ENCODE measurements at places on chromosomes 1 and 21. TPM values are rescaled to one million over a fixed set of nuclear protein-coding genes. Genes with fewer than 3 reads are reported as not detected.

Gene TAF12
- 17.3 TPM for total RNA-seq

Gene CYP4Z1
- total RNA-seq: not detected

Gene ENAH
- total RNA-seq: not detected

Gene SNAPIN
- total RNA-seq: 29.8 TPM

Gene NPHS2
- not detected for total RNA-seq

Gene FCGR1A
- not detected for total RNA-seq

Gene NEGR1
- 0.13 TPM for total RNA-seq

Gene OLFML2B
- not detected for total RNA-seq

Gene EFNA4
- total RNA-seq: 3.1 TPM

Gene IGSF21
- total RNA-seq: not detected

Gene SYT11
- total RNA-seq: 9.0 TPM

- H3K27me3 ChIP-seq: no peaks in the 10 kb centered on the region
- H3K4me3 ChIP-seq: no peak overlapping the region
- no peaks in the 10 kb centered on the region for H3K36me3 ChIP-seq
- DNase-seq: no peak
- H3K27ac ChIP-seq: no peak overlapping the region
Observed at GRCh38 chr21:41621513-41621912, 113.6 kb upstream of the TMPRSS2 start.

DNA sequence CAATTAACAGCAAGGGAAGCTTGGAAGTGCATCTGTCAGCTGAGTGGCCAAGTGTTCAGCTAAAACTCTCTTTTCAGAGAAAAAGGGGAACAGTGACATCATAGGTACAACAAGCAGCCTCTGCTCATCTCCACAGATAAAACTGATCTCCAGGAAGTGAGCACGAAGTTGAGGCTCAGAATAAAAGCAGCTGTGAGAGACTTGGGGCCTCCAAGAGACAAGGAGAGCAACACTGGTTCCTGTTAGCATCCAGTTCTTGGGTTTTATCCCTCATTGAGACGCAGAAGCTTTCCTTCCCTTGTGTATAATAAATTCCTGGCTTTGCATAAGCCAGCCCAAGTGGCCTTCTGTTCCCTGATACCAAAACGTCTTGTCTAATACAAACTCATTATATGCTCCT, 20.0 kb upstream of the CNN3 start:
- DNase-seq: no peak
- no peak overlapping the region for H3K27ac ChIP-seq
- no peaks in the 10 kb centered on the region for H3K36me3 ChIP-seq

DNA sequence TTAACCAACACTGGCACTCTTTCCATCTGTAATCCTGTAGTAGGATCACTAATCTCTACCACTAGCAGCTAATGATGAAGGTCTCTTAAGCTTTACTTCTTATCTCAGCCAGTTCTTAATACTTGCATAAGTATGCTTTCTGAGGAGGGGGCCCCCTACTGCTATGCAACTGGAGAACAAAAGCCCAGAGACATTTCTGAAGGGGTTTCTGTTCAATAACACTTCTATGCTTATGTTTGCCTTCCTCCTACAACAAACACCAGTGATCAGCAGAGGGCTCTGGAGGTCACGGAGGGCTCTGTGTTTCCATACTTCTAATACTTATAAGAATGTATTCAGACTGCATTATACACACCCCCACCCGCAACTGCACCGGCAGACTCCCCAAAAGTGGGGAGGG, 215.8 kb downstream of the BARHL2 start:
- H3K4me3 ChIP-seq: no peak overlapping the region
- H3K36me3 ChIP-seq: no peaks in the 10 kb centered on the region
- no peak overlapping the region for H3K27ac ChIP-seq
- H3K4me1 ChIP-seq: no peaks in the 10 kb centered on the region

GRCh38 chr1:81477710-81478109, 323.0 kb upstream of the ADGRL2 start:
- no peaks in the 10 kb centered on the region for H3K27me3 ChIP-seq
- no peak for DNase-seq
- no peak overlapping the region for H3K27ac ChIP-seq
- no peaks in the 10 kb centered on the region for H3K36me3 ChIP-seq
- H3K4me3 ChIP-seq: no peak overlapping the region

GRCh38 chr1:246617768-246618167, 51.5 kb downstream of the CNST start:
- no peaks in the 10 kb centered on the region for H3K36me3 ChIP-seq
- no peak for DNase-seq
- no peaks in the 10 kb centered on the region for H3K4me1 ChIP-seq
- H3K27ac ChIP-seq: no peak overlapping the region
- H3K27me3 ChIP-seq: no peaks in the 10 kb centered on the region

DNA sequence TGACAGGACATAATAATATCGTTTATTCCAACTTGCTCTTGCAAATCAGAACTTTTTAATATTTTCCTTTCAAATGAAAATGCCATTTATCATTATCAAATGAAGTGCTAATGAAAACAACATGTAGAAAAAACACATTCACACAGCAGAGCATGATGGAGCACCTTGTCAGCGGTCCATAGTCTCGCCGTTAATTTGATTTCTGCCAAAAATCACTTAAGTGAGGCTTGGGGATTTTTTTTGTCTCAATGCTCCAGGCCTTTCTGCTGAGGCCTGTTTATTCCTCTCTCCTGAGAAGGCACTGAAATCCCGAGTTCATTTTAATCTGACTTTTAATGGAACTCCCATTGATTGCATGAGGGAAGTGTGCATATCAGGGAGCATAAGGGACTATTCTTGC, 122.5 kb downstream of the ELAVL4 start:
- H3K27me3 ChIP-seq: no peaks in the 10 kb centered on the region
- no peaks in the 10 kb centered on the region for H3K4me1 ChIP-seq
- H3K27ac ChIP-seq: no peak overlapping the region
- no peak for DNase-seq

DNA sequence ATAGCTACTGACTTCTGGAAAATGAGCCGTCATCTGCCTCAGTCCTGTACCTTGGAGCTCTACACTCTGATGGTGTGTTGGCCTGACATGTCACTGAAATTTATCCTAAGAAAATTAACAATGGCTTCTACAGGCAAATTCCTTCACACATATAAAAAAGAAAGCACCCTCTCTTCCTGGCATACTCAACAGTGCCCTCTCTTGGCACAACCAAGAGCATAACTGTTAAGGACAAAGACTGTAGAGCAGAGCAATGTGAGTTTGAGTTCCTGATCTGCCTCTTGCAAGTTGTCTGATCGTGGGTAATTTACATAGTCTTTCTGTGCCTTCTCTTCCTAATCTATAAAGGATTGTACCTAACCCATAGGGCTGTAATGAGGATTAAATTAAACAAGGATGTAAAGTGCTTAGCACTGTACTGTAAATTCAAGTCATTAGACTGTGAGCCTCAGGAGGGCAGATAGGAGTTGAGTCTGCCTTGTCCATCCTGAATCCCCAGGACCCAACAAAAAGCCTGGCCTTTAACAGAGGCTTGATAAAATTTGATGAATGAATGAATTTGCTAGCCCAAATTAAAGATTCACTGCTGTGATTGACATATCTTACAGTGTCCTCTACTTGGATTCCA, 83.5 kb downstream of the SYF2 start:
- H3K36me3 ChIP-seq: no peaks in the 10 kb centered on the region
- H3K27me3 ChIP-seq: no peaks in the 10 kb centered on the region
- no peak overlapping the region for H3K4me3 ChIP-seq
- no peaks in the 10 kb centered on the region for H3K4me1 ChIP-seq

- DNase-seq: no peak
- H3K4me3 ChIP-seq: no peak overlapping the region
- H3K27ac ChIP-seq: no peak overlapping the region
- no peaks in the 10 kb centered on the region for H3K4me1 ChIP-seq
- H3K27me3 ChIP-seq: peaks cover 3% of the 10 kb centered on the region
Observed at GRCh38 chr1:68291688-68292384, 59.5 kb upstream of the WLS start.

- no peaks in the 10 kb centered on the region for H3K27me3 ChIP-seq
- no peaks in the 10 kb centered on the region for H3K4me1 ChIP-seq
- H3K27ac ChIP-seq: no peak overlapping the region
- DNase-seq: no peak
Observed at GRCh38 chr1:6690186-6690585, 11.4 kb downstream of the DNAJC11 start.

DNA sequence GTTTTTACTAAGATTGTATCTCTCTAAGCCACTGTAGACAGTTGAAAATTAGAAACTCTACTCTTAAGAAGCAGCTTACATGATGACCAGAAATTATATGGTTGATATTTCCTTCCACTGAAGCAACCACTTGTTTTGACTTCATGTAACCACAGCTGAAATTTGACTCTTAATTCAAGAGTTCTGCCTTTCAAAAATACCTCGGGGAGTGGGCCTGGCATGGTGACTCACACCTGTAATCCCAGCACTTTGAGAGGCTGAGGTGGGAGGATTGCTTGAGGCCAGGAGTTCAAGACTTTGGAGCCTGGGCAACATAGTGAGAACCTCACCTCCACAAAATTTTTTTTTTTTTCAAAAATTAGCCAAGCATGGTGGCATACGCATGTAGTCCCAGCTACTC, 4.3 kb downstream of the AMPD1 start:
- no peaks in the 10 kb centered on the region for H3K36me3 ChIP-seq
- no peak for DNase-seq
- no peaks in the 10 kb centered on the region for H3K4me1 ChIP-seq
- H3K27me3 ChIP-seq: peaks cover 8% of the 10 kb centered on the region
- no peak overlapping the region for H3K27ac ChIP-seq
- no peak overlapping the region for H3K4me3 ChIP-seq

DNA sequence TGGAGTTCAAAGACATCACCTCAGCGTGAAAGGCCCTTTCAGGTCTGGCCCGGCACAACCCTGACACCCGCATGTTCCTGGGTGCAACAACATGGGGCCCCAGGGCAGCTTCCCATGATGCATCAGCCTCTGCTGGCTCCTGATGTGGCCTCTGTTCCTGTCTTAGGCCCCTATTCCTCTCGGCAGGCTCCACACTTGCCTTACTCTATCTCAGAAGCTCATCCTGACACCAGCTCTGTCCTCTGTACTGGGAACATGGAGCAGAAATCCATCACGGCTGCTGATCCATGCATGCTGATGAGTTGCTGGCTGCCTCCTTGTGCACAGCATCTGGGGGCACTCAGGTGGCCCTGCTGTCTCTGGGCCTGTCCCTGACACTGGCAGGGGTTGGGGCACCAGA, 74.6 kb downstream of the ADARB1 start:
- H3K27ac ChIP-seq: no peak overlapping the region
- H3K4me3 ChIP-seq: no peak overlapping the region
- no peak for DNase-seq
- H3K27me3 ChIP-seq: no peaks in the 10 kb centered on the region

GRCh38 chr1:93991271-93991670, 82.0 kb upstream of the GCLM start:
- no peak overlapping the region for H3K4me3 ChIP-seq
- H3K27ac ChIP-seq: no peak overlapping the region
- DNase-seq: no peak
- H3K36me3 ChIP-seq: no peaks in the 10 kb centered on the region
- H3K4me1 ChIP-seq: peaks cover 5% of the 10 kb centered on the region

Measured in T-cell (primary cell).